Activated CD8-positive, alpha-beta memory T cell treated with anti-CD3 and anti-CD28 coated beads for 1 hour (primary cell): ENCODE measurements at places on chromosomes 2 and 18.

DNA sequence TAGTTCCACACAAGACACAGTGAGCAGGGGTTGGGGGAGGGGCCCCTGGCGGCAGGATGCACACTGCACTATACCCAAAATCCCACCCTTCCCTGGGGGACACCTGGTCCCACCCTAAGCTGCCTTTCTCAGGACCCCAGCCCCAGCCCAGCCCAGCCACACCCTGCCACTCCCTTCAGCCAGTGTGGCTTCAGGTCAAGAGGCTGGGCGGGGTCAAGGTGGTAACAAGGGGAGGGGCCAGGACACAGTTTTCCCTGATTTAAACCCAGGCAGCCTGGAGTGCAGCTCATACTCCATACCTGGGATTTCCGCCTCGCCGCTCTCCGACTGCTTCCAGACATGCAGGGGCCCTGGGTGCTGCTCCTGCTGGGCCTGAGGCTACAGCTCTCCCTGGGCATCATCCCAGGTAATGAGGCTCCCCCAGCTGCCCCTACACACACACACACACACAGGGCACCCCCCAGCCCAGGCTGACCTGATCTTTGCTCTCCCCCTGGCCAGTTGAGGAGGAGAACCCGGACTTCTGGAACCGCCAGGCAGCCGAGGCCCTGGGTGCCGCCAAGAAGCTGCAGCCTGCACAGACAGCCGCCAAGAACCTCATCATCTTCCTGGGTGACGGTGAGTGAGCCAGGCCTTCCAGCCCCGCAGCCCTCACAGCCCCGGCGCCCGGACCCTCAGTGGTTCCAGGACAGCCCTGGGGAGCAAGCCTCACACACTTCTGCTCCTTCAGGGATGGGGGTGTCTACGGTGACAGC, at the start of gene ALPG:
ALPG (plus strand) TSS at position 289 of the 755 bp plus-strand sequence; CDS start at position 340, 51 bp downstream.
- DNase-seq, result no peak

GRCh38 chr2:168174756-168175155, 72.6 kb downstream of the STK39 start:
- DNase-seq, result no peak

GRCh38 chr2:202161151-202161835, 77.1 kb downstream of the SUMO1 start:
- DNase-seq, result no peak

DNA sequence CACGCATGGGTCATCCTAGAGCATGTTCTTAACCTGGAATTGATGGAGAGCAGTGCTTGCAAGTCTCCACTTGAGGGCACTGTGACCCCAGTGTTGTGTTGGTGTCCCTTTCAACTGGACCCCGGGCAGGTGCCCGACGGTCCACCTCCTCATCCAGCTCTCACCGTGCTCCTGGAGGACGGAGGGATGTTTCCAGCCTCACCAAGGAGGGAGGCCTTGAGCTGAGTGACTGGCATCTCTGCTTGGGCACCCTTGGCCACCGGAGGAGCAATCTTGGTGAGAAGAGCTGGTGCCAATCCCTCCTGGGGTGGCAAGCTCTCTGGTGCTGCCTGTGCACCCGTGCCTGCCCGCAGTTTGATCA, 45.4 kb upstream of the ASB18 start:
- no peak for DNase-seq

DNA sequence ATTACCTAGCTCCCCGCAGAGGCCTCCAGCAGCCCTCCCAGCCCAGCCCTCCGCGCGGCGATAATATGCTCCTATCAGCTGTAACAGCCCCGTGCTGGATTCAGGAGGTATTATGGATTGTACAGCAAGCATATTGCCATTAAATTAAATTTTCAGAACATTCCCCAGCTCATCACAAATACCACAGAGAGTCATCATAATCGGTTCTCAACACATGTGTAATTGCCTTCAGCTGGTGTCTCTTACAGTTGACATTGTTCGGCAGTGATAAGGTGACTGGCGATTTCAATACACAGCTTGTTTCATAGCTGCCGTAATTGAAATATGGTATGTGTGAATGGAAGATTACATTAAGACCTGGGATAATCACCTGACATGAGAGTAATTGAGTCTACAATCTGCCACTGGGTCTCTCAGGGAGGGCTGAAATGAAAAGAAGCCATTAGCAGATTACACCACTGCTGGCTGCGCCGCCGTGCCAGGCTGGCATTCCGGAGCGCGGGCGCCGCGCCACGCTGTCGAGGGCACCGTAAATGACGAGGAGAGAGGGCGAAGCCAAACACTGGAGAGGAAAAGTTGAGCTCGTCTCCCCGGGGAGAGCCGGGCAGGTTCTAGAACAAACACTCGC, 549.4 kb upstream of the SALL3 start:
- DNase-seq, result no peak

GRCh38 chr18:62606106-62606505, 83.3 kb downstream of the ZCCHC2 start:
- DNase-seq, result no peak

DNA sequence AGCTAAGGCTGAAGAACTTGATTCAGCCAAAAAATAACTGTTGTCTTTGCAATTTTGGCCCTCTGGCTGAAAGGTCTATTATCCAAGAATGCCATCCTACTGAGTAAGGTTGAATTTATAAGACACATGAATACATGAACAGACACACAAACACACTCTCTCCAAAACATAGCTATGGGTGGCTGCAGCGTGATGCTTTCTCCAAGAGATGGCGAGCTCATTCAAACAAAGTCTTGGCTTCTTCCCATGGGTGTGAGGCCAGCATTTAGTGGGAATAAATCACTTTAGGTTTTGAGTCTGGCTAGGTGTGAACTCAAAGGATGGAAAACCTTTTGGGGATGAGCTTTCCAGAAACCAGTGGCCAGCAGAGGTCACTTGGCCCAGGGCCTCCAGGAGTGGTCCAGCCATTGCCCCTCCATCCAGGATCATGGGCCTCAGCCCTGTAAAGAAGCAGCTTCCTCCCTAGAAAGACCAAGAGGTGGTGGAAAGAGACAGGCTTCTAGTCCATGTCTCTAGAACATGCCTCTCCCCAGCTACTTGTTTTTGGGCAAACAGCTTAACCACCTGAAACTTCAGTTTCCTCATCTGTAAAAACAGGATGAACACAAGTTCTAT, 11.0 kb upstream of the OSR1 start:
- DNase-seq, result no peak

- no peak for DNase-seq
Observed at GRCh38 chr2:58710795-58711279, 469.7 kb upstream of the FANCL start.
